ENCODE measurements at places on chromosomes 13 and 19.

- peak; percentile 24 for DNase-seq
These were observed 18.6 kb downstream of the GRIK5 start for GRCh38 chr19:42051166-42052115.

GRCh38 chr13:73715114-73715910 lies 418.9 kb downstream of the KLF12 start:
- DNase-seq, result no peak

- DNase-seq, result no peak
These were observed 53.1 kb downstream of the ARHGAP35 start for GRCh38 chr19:46913852-46914430.

DNA sequence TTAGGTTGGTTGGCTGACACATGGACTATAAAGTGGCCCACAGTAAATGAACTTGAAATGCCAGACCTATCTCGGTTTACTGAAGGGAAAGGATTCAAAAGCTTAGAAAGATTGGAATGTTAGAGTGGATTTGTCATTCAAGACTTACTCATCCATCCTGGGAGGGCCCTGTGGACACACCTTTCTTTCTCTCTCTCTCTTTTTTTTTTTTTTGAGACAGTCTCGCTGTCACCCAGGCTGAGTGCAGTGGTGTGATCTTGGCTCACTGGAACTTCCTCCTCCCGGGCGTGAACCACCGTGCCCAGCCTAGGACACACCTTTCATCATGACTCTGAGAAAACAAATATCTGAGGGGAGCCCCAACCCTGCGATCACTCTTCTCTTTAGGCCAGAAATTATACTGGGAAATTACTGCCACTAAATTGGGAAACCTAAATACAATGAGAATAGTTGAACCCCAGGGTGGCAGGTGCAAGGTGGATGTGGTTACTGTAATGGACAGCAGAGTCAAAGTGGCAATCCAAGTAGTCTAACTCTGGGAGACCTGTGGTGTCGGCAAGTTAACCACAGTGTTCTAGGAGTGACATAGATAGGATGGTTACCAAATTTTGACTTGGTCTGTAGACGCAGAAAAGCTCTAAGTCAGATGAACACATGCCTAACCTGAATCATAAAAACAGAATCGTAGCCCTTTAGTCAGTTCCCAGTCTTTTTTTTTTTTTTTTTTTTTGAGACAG lies 47.1 kb upstream of the ZMYM5 start:
- DNase-seq, result no peak

- DNase-seq, result no peak
These were observed 379.9 kb downstream of the LIG4 start for GRCh38 chr13:107835339-107836018.

- DNase-seq, result peak; percentile 65
These were observed 11.4 kb downstream of the NDUFA11 start for GRCh38 chr19:5891938-5892771.

GRCh38 chr13:27311518-27312210 lies 41.0 kb downstream of the RASL11A start:
- DNase-seq, result no peak

DNA sequence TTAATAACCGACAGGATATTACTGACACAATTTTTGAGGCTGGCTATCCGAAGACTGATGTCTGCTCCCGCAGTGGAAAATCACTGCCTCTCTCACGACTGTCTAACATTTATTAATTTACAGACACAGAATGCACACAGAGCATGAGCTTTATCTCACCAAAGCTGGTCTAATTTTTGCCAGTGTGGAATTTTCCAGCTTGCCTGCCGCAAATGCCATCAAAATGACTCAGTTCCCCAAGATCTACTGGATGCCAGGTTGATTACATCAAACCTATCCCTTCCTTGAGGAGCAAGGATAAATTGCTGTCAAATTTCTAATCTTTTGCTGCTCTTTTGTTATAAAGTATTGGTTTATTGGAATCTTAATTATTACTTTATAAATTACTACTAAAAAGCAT lies 1775.1 kb upstream of the PCDH20 start:
- DNase-seq, result no peak

- DNase-seq, result no peak
These were observed 141.2 kb downstream of the FLT1 start for GRCh38 chr13:28353679-28354078.

GRCh38 chr19:32674153-32674930 lies 638 bp downstream of the ANKRD27 start:
- DNase-seq, result peak; percentile 45

DNA sequence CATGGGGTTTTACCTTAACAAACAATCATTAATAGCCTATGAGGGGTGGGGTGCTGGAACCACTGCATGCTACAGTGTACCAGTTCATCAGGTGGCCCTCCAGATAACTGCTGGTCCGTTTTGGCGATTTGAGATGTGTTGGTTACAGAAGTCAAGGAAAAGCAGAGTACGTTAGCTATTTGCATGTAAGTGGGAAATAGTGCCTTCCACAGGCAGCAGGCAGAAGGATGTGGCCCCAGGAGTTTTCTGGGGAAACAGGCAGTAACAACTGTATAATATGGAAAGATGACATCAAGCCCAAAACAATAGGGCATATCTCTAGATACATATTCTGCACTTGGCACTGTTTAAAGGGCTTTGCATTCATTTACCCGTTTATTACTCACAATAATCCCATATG lies 245.7 kb downstream of the COL4A1 start:
- no peak for DNase-seq

DNA sequence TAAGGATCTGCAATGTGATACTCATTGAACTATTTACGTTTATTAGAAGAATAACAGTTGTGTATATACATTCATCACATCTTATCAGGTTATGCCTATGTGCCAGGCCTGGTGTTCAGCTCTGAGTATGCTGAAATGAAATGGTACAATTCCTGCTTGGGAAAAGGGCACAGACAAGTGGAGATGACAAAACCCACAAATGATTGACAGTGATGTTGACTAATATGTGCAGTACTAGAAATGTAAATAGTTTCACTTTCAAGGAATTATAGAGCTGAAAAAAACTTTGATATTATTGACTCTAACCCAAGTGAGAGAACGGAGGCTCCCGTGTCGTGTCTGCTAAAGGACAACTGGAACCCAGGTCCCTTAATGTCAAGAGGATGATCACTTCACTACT lies 386.8 kb upstream of the DACH1 start:
- DNase-seq, result no peak

- no peak for DNase-seq
These were observed 1220.5 kb upstream of the SLC10A2 start for GRCh38 chr13:104286566-104287290.

GRCh38 chr13:41587490-41587889 lies 130.1 kb downstream of the RGCC start:
- DNase-seq, result no peak

GRCh38 chr13:88704600-88705275 lies 1033.6 kb downstream of the SLITRK5 start:
- no peak for DNase-seq

DNA sequence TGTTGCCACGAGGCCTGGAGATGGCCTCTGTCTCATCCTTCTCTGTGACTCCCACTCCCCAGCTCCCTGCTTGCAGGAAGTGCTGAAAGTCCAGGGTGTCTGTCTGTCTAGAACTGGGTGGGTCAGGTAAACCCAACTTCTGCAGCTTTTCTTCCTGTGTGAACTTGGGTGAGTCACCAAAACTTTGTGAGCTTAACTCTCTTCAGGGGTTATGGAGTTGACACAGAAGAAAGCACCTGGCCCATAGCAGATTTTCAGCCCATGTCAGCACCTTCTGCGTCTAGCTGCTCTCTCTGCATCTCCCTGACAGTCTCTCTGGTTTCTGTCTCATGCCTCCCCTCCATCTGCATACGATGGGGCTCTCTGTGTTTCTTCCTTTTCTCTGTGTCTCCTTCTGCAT lies 4.2 kb upstream of the CACNG7 start:
- no peak for DNase-seq

DNA sequence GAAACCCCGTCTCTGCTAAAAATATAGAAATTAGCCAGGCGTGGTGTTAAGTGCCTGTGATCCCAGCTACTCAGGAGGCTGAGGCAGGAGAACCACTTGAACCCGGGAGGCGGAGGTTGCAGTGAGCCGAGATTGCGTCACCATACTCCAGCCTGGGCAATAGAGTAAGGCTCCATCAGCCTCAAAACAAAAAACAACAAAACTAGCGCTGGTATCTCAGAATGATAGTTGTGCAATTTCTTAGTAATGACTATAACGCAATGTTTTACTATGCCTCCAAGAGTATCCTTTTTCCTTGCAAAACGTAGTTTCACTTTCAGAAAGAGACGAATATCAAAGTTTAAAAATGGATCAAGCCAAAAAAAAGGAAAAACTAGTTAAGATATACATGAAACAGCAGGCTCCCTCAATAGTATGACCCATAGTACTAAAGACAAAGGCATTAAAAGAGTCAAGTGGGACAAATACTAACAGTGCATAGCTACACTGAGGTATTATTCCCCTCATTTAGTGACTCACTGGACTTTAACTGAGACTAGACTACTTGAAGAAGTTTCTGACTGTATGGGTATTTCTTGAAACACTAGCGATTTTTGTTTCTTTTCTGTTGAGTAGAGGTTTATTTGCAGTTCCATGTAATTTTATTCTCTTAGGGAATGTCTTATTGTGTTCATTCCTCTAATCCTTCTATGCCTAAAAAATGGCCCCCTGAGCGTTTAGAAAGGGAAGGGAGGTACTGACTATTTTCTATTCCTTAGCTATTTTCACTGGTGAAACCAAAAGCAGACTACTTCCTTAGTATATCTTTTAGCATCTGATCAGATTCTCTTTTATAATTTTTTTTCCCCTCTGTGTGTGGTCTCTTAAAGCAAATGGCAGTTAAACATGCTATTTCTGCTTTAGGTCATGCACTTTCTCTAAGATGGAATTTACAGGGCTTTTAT lies 10.4 kb upstream of the ITM2B start:
- DNase-seq, result no peak

- DNase-seq, result no peak
These were observed 592.8 kb downstream of the GPC6 start for GRCh38 chr13:93819331-93819890.

GRCh38 chr13:91726671-91727070 lies 328.2 kb downstream of the GPC5 start:
- DNase-seq, result no peak

- DNase-seq, result no peak
These were observed 231.4 kb downstream of the KLF12 start for GRCh38 chr13:73902847-73903246.

DNA sequence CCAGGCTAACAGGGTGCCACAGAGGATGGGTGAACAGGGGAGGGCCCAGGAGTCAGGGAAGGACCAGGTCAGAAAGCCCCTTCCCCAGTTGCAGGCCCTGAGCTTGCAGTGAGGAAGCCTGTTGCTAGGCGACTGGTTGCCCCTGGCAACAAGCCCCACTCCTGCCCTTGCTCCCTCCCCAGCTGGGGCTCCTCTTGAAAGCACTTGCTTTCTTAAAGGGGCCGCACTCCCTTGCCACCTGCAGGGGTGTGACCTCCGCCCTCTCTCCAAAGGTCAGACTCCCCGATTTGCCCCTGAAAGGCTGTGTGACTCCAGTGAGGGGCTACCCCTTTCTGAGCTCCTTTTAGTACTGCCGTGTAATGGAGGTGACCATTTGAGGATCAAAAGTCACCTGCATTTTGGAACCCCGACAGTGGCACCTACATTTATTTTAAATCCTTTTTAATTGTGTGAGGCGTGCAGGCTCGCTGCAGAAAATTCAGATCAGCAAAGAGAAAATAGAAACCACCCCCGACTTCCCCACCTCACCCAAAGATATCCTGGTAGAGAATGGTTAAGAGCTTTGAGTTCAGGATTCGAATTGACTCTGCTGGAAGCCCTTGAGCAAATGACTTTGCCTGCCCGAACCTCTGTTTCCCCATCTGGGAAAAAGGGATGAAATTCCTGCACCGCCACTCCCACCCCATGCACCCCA lies 4.8 kb downstream of the FCHO1 start:
- peak; percentile 95 for DNase-seq

DNA sequence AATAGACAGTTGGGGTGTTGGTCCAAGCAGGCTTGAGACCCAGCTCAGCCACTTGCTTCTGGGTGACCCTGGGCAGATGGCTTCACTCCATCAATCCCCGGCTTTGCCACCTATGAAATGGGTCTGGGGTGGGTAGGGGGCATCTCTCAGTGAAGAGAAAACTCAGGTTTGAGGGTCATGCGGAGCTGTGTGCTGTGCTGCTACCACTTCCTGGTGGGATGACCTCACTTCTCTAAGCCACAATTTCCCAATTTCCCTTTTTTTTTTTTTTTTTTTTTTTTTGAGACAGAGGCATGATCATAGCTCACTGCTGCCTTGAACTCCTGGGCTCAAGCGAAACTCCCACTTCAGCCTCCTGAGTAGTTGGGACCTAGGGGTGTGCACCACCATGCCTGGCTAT lies 4.6 kb upstream of the PLAUR start:
- DNase-seq, result no peak

DNA sequence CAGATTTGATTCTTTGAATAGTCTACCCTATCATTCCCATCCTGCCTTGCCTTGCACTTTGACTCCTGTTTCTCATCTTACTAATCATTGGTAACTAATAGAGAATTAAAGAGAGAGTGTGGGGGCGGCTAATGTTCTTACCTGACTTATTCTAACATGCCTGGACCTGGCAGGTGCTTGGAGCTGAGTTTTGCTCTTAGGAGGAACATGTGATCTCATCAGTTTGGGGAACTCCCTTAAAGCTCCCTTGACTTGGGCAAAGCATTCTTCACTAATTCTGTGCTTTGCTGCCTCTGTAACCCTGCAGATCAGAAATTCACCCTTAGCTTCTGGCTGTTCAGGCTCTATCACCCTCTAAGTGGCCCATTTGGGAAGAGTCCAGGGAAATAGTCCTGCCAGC lies 861.1 kb downstream of the GPC5 start:
- DNase-seq, result no peak

- DNase-seq, result no peak
These were observed 84.8 kb downstream of the PCDH17 start for GRCh38 chr13:57716295-57716694.

DNA sequence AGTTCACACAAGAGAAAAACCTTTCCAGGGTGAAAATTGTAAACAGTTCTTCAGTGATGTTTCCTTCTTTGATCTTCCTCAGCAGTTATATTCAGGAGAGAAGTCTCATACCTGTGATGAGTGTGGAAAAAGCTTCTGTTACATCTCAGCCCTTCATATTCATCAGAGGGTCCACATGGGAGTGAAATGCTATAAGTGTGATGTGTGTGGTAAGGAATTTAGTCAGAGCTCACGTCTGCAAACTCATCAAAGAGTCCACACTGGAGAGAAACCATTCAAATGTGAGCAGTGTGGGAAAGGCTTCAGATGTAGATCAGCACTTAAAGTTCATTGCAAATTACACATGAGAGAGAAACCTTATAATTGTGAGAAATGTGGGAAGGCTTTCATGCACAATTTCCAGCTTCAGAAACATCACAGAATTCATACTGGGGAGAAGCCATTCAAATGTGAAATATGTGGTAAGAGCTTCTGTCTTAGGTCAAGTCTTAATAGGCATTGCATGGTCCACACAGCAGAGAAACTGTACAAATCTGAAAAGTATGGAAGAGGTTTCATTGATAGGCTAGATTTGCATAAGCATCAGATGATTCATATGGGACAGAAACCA lies 6.9 kb downstream of the ZNF222 start:
- DNase-seq, result no peak

DNA sequence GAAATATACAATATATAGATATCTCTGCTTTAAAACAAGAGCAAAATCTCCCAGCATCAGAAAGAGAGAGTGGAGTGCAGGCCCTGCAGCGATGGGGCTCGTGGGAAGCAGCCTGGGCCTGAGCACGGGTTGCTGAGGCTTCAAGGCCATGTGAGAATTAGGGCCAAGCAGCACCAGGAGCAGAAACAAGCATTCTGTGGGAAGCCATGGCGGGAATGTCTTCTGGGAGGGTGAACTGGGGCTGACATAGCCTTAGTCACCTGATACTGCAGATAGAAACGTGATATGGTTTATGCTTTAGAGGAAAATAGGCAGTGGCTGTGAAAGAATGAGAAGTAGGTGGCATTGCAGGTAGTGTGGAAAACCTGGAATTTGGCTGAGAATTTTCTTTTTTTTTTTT lies 472.3 kb downstream of the IRS2 start:
- DNase-seq, result no peak
